ENCODE measurements at places on chromosomes 7 and 10.

DNA sequence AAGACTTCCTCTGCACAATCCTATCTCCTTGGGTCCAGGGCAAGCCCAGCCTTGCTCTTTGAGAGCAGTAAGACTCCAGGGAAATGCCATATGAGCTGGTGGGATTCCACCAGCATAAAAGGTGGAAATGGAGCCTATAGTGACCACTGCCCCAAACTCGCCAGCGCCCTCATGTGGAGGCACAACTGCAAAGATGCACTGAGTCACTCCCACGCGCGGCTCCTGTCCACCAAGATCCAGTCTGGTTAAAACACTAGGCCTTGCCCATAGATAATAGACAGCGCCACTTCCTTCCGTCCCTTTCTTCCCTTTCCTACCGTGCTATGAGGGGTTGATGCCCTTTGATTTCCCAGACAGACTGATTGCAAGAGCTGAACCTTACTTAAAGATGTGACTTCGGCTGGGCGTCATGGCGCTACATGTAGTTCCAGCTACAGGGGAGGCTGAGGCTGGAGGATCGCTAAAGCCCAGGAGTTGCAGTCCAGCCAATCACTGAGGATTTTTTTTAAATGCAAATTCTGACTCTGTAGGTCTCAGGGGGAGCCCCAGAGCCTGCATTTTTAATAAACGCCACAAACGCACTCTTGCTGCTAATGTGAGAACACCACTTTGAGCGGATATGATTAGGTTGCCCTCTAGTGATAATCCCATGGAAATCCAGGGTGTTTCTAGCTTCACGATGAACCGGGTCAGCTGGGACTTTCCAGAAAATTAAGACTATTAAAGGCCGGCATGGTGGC lies 136.5 kb downstream of the EPC1 start:
- DNase-seq: peak; percentile 8

DNA sequence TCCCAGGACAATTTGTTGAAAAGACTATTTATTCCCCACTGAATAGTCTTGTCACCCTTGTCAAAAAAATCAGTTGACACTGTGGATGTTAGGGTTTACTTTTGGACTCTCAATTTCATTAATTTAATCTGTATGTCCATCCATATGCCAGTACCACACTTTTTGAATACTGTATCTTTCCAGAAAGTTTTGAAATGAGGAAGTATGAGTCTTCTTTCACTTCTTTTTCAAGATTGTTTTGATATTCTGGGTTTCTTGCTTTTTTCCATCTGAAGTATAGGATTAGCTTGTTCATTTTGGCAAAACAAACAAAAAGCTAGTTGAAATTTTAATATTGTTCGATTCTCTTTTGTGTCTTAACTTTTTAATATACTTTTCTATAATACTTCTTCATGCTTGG lies 21.7 kb downstream of the KLHDC10 start:
- no peak for DNase-seq

DNA sequence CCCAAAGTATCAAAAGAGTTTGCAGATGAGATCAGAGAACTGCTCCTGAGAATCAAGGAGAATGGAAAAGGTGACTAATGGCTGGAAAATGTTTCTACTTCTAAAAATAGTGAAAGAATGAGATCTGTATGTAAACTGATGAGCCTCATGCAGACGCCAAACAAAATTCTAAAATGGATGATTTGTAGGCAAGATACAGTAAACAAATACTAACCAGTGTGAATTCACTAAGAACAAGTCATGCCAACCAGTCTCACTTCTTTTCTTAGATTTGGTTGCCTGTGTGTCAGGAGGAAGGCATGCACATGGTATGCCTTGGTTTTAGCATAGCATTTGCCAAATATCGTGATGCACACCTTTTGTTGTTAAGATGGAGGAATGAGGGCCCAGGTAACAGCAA lies 94.9 kb upstream of the PIK3CG start:
- DNase-seq: no peak

DNA sequence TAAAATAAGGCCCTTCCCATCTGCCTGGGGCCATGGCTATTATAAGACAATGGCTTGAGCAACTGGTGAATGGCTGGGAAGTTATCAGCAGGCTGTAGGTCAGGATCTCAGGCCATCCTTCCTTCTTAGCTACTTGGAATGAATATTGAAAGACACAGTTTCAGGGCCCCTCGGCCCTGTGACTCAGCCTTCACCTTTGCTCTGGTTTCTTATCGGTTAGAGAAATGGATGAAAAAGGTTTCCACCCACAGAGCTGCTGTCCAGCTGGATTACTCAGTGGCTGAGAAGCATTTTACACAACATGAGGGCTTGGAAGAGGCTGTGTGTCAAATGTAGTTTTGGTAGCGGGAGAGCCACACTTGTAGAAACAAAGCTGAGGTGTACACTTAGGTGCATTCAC lies 9.4 kb downstream of the ACSL5 start:
- DNase-seq: no peak

- DNase-seq: no peak
Measured at GRCh38 chr7:148159331-148159730, 431.2 kb upstream of the C7orf33 start.

DNA sequence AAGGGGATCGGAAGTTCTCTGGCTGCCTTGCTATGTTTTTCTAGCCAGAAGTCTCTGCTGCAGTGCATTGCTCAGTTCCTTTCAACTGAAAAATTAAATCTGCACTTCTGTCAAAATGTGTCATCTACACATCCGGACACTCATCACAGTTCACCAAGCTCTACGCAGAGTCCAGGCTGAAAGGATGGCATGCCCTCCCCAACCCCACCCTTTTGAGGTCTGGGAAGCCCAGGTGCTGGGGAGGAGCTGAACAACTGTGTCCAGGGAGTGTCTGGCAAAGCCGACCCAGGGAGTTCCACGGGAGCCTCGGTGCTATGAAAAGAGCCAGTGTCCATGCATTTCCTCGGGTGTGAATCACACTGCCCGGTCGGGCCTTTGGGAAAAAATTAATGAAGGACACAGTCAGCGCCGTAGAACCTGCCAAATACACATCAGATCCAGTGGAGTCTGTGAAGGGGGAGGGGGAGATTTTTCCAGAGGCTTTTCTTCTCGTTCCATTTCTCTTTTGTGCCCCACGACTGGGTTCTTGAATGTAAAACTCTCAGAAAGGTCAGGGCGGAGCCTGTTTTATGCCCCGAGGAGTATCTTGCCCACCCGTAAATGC lies 757 bp upstream of the PALS2 start:
- DNase-seq: peak; percentile 25

DNA sequence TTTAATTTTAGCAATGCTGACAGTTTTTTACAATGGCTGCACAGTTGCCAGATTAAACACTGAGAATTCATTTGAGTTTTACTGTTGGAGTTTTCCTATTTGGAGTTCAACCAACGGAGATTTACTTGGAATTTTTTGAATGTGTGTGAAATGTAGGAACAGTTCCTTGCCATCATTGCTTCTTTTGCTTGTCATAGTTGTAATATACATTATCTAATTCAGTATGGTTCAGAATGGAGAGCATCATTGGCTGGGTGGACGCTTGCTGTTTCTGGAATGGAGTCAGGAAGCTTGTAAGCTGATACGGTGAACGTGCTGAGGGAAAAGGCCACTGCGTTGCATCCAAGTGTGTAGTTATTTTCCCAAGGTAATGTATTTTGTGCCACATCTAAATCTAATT lies 404.3 kb upstream of the KLF6 start:
- no peak for DNase-seq

DNA sequence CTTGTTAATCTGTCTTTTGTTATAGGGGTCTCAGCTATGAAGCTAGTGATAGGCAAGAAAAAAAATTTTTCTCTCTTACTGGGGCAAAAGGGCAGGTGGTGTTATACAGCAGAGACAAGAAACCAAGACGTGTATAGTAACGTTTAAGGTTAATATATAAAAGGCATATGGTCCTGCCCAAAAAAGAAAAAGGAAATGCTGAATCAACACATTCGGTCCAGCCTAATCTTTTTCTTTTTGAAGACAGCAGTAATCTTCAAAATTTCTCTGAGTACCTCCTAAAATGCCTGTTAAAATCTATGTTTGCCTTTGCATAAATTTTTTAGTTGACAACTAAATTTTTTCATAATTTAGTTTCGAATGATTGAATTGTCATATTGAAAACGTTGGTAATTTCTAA lies 54.5 kb downstream of the P4HA1 start:
- DNase-seq: no peak

GRCh38 chr7:96669812-96670211 lies 39.8 kb downstream of the SEM1 start:
- no peak for DNase-seq

DNA sequence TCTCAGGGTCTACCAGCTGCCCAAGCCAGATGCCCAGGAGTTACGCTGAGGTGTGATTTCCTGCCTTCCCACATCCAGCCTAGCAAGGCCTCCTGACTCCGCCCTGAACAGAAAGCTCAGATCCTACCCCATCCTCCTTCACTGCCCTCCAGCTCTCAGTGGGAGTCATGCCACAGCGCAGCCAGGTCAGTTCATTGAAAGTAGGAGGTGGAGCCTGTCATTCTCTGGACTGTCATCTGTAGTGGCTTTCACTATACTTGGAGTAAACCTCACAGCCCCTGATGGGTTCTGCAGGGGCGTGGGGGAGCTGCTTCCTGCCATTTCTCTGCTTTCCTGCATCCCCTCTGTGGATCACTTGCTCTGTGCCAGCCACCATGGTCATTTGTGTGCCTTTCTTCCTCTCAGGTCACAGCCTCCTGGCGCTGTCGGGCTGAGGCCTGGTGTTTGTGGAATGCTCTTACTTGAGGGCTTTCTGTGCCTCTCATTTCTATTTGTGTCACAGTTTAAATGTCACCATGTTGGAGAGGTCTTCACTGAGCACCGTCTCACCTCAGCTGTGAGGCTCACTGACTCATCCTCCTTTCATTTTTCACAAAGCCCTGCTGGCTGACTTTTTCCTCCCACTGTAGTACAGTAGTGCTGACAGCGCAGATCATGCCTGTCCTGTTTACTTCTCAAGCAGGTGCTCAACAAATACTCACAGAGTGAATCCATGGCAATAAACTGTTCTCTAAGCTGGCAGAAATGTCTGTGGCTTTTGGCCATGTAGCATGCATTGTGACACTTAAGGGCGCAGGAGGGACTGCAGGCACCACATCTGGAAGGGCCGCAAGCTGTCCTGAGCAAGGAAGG lies 61.0 kb upstream of the TMEM248 start:
- DNase-seq: peak; percentile 14

DNA sequence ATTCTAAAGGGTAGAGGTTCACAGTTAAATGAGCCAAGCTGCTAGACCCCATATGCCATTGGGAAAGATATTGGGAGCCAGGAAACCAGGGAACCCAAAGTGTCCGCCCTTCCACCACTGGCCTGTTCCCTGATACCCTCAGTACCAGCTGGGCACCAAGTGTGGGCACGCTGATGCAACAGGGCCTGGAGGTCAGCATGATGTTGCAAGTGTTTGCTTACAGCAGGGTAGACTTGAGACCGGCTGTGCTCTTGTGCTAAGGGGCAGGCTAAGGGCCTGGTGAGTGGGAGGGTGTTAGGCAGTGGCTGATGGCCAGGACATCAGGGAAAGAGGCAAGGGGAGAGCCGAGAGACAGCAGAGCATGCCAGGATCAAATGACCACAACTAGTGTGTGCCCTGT lies 21.0 kb upstream of the MYL7 start:
- no peak for DNase-seq

- no peak for DNase-seq
Measured at GRCh38 chr7:118252087-118252486, 27.6 kb downstream of the ANKRD7 start.

DNA sequence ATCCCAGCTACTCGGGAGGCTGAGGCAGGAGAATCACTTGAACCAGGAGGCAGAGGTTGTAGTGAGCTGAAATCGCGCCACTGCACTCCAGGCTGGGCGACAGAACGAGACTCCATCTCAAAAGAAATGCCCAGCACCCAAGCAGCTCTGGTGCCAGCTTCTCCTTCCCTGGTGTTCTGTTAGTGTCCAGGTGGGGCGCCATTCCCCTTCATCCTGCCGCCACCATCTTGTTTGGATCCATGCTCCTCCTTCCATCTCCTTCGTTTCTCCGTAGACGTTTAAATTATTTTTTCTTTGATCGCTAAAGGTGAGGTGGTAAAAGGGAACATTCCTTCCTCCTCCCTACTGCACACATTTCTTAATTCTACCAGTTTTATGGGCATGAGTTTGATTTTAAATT lies 30.3 kb downstream of the PROSER2 start:
- no peak for DNase-seq

DNA sequence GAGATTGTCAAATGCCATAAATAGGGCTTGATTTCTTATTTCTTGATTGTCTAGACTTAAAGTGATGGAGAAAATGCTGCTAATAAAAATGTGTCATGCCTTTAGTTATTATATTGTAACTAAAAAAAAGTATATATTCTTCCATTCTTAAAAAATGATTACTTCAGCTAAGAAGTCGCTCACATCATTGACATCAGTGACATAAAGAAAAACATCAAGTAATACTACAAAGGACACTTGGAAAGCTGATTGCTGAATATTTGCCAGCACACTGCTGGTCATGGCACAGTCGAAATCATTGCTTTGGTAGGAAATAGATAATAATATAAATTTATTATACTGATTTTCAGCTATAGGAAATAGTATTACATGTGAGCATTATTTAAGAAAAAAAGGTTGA lies 62.6 kb downstream of the LOXL4 start:
- DNase-seq: no peak

GRCh38 chr10:107059872-107060271 lies 104.6 kb downstream of the SORCS1 start:
- DNase-seq: no peak

DNA sequence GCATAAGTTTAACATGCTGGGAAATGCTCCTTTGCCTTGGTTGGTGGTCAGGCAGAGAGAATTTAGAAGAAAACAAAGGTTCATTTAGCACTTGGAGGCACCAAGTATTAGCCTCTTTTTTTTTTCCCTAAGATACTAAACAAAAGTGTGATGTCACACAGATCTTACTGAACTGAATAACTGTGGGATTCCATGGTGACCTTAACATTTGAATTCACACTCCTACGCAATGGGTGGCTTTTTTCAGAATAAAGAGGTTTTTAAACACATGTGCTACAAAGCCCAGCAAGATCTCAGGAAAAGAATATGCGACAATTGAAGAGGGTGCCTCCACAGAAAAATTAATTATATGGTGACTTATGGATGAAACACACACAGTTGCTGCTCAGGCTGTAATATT lies 133.4 kb upstream of the ABCB5 start:
- no peak for DNase-seq

Data from natural killer cell (primary cell).